ENCODE measurements at places on chromosomes 1 and 21.

- no peaks in the 10 kb centered on the region for H3K36me3 ChIP-seq
- H3K27me3 ChIP-seq = no peaks in the 10 kb centered on the region
- H3K4me3 ChIP-seq = no peak overlapping the region
- no peaks in the 10 kb centered on the region for H3K4me1 ChIP-seq
These were observed 112.1 kb downstream of the OLFM3 start for GRCh38 chr1:101884621-101885020.

DNA sequence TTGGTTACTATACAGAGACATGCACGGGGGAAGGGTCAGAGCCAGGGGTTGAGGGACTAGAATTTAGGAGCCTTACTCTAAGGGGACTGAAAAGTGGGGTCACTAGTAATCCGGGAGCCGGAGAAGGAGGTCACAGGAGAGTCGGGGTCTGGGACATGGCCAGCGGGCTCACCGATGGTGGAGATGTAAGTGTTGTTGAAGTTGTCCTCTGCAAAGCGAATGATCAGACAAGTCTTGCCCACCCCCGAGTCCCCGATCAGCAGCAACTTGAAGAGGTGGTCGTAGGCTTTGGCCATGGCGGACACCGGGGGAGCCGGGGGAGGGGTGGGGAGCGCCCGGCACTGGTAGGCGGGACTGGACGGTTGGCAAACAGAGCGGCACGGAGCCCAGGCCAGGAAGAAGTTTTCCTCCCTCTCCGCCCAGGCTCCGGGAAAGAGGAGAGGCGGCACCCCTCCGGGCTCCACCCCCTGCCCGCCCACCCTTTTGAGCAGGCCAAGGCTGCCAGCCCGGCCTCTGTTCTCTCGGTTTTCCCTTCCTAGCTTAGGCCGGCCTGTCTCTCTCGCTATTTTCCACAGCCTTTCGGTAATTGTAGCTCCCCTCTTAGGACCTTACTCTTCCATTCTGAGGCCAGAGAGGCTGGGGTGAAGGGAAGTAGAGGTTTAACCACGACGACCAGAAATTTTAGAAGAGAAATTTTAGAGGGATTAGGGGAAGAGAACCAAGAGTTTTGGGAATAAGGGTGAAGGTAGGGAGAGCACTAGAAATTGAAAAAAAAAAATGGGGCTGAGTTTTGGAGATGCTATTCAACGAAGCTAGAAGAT lies at the start of gene RAB13:
Gene RAB13 (minus strand): TSS at position 399 of the 821 bp plus-strand sequence. CDS start 103 bp downstream, at position 296.
- peak within 1 kb of the TSS; percentile 17 for H3K4me3 ChIP-seq
- H3K27me3 ChIP-seq = no peaks in the 10 kb centered on the region
- peak within 1 kb of the TSS; percentile 86 for H3K27ac ChIP-seq
- peak; percentile 89 for DNase-seq

DNA sequence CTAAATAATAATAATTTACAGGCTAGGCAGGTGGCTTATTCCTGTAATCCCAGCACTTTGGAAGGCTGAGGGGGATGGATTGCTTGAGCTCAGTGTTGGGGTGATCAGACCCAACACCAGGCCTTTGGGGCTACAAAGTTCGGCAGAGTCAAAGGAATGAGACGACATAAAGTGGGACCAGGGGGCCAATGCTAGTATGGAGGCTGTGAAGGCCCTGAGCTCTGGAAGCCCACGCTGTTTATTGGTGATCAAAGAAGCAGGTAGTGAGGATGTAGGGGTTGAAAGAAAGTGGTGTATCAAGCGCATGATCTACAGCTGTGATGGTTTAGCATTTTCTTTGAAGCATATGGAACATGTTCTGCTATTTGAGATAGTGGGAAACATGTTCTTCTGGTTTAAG lies 5.6 kb downstream of the BTBD8 start:
- no peak overlapping the region for H3K4me3 ChIP-seq
- no peaks in the 10 kb centered on the region for H3K36me3 ChIP-seq
- no peak overlapping the region for H3K27ac ChIP-seq
- no peaks in the 10 kb centered on the region for H3K27me3 ChIP-seq
- peaks cover 7% of the 10 kb centered on the region for H3K4me1 ChIP-seq

DNA sequence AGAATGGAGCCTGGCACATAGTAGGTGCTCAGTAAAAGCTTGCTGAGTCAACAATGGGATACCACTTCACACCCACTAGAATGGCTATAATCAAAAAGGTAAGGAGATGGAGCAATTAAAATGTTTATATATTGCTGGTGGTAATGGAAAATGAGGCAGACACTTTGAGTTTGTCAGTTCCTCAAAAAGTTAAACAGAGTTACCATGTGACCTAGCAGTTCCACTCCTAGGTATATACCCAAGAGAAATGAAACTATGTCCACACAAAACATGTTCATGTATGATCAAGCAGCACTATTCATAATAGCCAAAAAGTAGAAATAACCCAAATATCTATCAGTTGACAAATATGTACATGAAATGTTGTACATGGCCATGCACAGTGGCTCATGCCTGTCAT lies 74.8 kb upstream of the ECE1 start:
- no peaks in the 10 kb centered on the region for H3K36me3 ChIP-seq
- H3K4me3 ChIP-seq = no peak overlapping the region
- H3K27ac ChIP-seq = no peak overlapping the region
- peaks cover 9% of the 10 kb centered on the region for H3K4me1 ChIP-seq

DNA sequence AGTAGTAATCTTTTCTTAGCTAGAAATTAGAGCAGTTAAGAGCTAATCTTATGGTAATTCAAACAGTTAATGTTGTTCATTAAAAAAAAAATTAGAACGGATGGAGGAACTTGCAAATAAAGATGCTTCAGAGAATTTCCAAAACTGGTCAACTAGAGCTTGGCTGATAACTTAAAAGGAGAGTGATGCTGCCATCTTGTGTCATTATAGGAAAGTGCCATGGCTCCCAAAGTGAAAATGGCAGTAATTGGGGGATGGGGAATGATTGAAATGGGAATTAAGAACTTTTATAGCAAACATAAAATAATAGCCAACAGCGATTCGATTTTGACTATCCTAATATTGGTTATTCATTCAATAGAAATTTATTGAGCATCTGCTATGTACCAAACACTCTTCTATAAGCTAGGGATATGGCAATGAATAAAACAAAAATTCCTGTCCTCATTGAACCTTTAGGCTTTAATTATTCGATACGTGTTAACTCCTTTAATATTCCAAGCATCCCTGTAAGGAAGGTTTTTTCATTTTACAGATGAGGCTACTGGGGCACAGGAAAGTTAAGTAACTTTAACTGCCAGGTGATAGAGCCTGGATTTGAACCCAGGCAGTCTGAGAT lies 5.7 kb upstream of the PLPP3 start:
- DNase-seq = no peak
- no peaks in the 10 kb centered on the region for H3K27me3 ChIP-seq
- no peak overlapping the region for H3K4me3 ChIP-seq
- no peaks in the 10 kb centered on the region for H3K36me3 ChIP-seq

DNA sequence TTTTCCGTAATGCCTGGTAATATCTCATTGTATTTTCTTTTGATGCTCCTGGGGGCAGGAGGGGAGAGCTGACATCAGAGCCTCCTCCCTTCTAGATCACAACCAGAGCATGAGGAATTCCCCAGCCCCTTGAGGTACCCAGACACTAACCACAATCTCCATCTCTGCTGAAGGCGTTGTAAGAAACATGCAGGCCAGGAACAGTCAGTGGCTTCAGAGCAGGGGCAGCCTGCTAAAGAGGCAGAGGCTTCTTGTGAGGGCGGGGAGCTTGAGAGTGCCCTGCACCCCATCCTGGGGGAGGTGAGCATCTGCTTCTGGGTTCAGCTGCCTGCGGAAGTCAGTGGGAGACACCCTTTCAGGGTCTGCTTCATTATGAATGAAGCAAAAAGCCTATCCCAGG lies 19.0 kb downstream of the MAPKAPK2 start:
- H3K27ac ChIP-seq = no peak overlapping the region
- H3K36me3 ChIP-seq = no peaks in the 10 kb centered on the region
- H3K4me3 ChIP-seq = no peak overlapping the region
- no peaks in the 10 kb centered on the region for H3K27me3 ChIP-seq
- no peak for DNase-seq
- H3K4me1 ChIP-seq = peaks cover 66% of the 10 kb centered on the region

DNA sequence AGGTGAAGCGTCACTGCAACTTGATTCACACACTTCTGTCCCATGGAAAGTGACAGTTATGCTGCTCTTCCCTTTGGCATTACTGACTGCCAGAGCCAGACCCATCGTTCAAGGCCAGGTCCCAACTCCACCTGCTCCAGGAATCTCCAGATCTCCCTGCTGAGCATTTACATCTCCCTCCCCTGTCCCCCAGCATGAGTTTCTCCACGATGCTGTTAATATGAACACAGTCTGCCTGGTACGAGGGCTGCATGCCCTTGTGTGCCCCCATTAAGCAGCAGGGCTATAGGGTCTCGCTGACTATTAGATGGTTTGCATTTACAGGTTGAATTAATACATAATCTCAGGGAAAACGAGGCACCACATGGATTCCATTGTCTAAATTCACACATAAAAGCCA lies 4.3 kb downstream of the F3 start:
- peaks cover 5% of the 10 kb centered on the region for H3K36me3 ChIP-seq
- H3K27me3 ChIP-seq = no peaks in the 10 kb centered on the region
- no peak for DNase-seq
- H3K4me1 ChIP-seq = peaks cover 15% of the 10 kb centered on the region

DNA sequence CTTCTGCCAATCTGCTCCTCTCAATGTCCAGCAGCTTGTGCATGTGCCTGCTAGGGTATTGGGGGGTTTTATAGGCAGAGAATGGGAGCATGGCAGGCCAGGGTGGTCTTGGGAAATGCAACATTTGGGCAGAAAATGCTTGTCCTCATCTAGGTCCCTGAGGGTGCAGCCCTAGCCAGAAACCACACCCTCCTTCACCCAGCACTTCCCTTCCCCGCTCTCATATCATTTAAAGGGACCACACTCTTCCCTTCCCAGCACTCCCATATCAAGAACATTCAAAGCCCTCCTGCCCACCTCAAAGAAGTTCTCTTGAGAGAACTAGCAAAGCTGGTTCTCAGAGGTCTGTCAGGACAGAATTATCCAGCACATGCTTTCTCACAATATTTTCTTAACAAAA lies 62.1 kb downstream of the HSD3B1 start:
- DNase-seq = no peak
- no peaks in the 10 kb centered on the region for H3K36me3 ChIP-seq
- no peak overlapping the region for H3K4me3 ChIP-seq
- H3K4me1 ChIP-seq = no peaks in the 10 kb centered on the region
- H3K27ac ChIP-seq = no peak overlapping the region

DNA sequence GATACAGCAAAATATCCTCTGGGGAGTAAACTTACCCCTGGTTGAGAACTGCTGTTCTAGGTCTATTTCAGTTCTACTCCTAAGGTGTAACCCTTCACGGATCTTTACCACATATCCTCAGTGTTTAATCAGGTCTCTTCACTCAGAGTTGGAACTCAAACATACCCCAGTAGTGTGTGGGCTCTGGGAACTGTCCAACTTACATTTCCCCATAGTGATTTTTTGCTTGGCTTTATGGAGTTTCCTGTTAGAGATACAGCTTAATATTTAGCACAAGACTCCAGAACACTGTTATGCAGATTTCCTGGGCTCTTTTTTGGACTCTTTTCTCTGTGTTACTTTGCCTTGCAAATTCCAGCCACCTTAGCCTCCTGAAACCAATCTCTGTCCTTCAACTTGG lies 26.7 kb upstream of the LIN9 start:
- peaks cover 5% of the 10 kb centered on the region for H3K4me1 ChIP-seq
